Epithelial cell of alveolus of lung (primary cell): ENCODE measurements at places on chromosomes 2 and 18. TPM values are rescaled to one million over a fixed set of nuclear protein-coding genes. Genes with fewer than 3 reads are reported as not detected.

Gene ANKRD62
- total RNA-seq: not detected in 2 replicates

Gene PARD6G
- total RNA-seq: 5.9 and 10.8 TPM in 2 replicates

Gene PLGLB1
- total RNA-seq: 0.13 and 1.2 TPM in 2 replicates

Gene TIMM21
- total RNA-seq: 19.0 and 23.6 TPM in 2 replicates

Gene ADCYAP1
- total RNA-seq: not detected in 2 replicates
